ENCODE measurements at places on chromosomes 11 and 22. TPM values are rescaled to one million over a fixed set of nuclear protein-coding genes. Genes with fewer than 3 reads are reported as not detected.
A peak's percentile ranks its signal among the peaks of the same experiment; 100 is the strongest.

RASL10A gene
- total RNA-seq, result not detected

ANKK1 gene
- 2.0 TPM for total RNA-seq

DNA sequence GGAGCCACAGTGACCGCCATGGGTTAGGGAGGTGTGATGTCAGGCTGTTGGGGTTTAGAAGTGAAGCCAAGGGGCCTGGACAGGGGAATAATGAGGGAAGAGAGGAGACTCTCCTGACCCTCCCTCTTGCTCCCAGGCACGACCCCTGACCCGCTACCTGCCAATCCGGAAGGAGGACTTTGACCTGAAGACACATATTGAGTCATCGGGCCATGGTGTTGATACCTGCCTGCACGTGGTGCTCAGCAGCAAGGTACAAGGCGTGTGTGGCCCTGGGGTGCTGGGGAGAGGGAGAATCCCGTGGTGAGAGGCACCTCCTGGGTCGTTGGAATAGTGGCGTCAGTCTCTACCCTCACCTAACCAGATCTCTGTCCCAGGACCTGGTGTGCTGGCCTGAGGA lies 29.5 kb downstream of the TREH start:
- H3K4me1 ChIP-seq, result peaks cover 16% of the 10 kb centered on the region
- H3K4me3 ChIP-seq, result no peak overlapping the region
- DNase-seq, result no peak
- no peaks in the 10 kb centered on the region for H3K36me3 ChIP-seq
- H3K27ac ChIP-seq, result no peak overlapping the region

DNA sequence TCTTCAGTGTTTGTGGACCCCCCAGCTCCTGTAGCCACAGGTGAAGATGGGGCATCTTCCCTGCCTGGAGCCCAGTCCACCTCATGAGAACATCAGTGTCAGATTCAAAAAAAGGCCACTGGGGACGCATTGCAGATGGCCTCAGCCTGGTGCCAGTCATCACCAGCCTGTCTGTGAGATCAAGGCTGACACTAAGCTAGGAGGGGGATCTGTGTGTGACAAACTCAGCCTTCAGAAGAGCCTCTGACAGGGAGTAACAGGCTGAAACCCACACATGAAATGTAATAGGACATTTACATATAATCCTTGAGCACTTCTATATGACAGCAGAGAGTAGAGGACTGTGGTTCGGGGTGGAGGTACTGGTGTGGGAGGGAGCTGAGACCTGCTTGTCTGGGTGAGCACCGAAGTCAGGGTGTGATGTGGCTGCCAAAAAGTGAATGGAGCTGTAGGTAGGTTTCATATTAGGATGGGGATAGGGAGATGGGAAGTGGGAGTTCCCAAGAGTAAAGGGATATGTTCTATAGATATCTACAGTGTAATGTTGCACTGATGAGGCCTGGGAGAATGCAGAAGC lies 20.5 kb upstream of the CCDC134 start:
- peak overlapping the region; percentile 99 for H3K27ac ChIP-seq
- no peaks in the 10 kb centered on the region for H3K27me3 ChIP-seq
- no peak for DNase-seq
- peaks cover 4% of the 10 kb centered on the region for H3K36me3 ChIP-seq

GRCh38 chr11:115806056-115806455 lies 301.8 kb upstream of the CADM1 start:
- H3K27me3 ChIP-seq, result no peaks in the 10 kb centered on the region
- no peak overlapping the region for H3K27ac ChIP-seq
- no peaks in the 10 kb centered on the region for H3K36me3 ChIP-seq
- DNase-seq, result no peak
- no peaks in the 10 kb centered on the region for H3K4me1 ChIP-seq

DNA sequence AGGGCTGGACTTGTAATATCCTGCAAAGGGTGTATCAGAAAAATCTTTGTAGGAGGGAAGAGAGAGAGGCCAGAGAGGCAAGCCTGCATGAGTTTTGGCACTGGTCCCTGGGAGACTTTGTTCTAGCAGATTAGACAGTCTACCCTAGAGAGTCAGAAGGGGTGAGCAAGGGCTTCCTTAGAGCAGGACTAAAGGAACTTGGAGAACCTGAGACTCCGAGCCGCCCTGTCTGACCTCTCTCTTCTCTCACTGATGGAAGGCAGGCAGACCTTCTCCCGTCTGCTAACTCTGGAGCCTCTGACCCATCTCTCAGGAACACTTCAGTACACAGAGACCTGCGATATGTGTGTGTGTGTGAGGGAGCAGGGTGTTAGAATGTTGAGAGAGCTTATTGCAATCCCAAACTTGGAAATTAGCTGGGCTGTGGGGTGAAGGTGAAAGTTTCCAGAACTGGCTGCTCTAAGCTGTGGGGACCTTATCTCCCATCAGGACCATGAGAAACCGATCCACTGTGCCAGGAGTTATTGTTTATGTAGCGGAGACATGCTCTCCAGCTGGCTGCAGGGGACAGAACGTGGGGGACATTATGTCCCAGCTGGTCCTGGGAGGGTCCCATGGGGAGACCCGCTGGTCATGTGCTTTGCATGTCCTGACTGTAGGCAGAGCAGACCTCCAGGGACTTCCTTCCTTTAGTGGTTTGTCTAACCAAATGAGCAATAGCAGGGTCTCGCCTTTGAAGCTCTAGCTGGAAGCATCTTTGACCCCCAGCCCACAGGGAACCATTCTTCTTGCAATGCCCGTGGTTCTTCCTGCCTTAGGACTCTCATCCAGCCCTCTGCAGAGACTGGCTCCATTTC lies 51.1 kb downstream of the TIMP3 start:
- no peak for DNase-seq
- H3K36me3 ChIP-seq, result no peaks in the 10 kb centered on the region
- H3K4me3 ChIP-seq, result no peak overlapping the region
- H3K4me1 ChIP-seq, result no peaks in the 10 kb centered on the region

MYBPC3 gene
- total RNA-seq, result not detected

DNA sequence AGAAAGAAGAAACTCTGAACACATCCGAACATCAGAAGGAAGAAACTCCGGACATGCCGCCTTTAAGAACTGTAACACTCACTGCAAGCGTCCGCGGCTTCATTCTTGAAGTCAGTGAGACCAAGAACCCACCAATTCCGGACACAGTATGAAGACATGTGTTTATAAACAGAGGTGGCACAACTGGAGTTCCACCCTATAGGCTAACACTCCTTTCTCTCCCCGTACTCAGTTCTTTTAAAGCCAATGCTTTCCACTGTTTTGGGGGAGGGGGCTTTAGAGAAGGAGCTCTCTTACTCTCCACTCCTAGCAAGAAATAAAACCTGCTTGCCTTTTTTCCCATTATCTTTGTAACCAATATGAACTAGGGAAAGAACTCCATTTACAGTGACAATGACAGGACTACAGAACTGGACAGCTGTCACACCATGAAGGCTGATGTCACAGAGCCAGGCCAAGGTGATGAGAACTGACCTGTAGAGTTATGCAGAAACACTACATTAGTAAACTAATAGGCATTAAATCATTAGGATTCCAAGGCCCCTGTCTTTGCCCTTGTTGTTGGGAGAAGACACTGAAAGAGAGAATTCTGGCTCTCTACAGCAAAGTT lies 733 bp downstream of the TRIM5 start:
- DNase-seq, result no peak
- peak overlapping the region; percentile 97 for H3K4me3 ChIP-seq
- H3K36me3 ChIP-seq, result peaks cover 6% of the 10 kb centered on the region
- peak overlapping the region; percentile 97 for H3K27ac ChIP-seq
- H3K27me3 ChIP-seq, result no peaks in the 10 kb centered on the region

NPAS4 gene
- not detected for total RNA-seq

OSBP2 gene
- 1.1 TPM for total RNA-seq

PAK1 gene
- 13.1 TPM for total RNA-seq

GALNT18 gene
- total RNA-seq, result not detected

- peaks cover 17% of the 10 kb centered on the region for H3K27me3 ChIP-seq
- no peak overlapping the region for H3K27ac ChIP-seq
- no peaks in the 10 kb centered on the region for H3K36me3 ChIP-seq
- no peak overlapping the region for H3K4me3 ChIP-seq
- no peaks in the 10 kb centered on the region for H3K4me1 ChIP-seq
Observed at GRCh38 chr22:48806227-48806781, 1021.4 kb downstream of the BRD1 start.

CLTCL1 gene
- total RNA-seq, result 0.16 TPM

BTG4 gene
- not detected for total RNA-seq

DNA sequence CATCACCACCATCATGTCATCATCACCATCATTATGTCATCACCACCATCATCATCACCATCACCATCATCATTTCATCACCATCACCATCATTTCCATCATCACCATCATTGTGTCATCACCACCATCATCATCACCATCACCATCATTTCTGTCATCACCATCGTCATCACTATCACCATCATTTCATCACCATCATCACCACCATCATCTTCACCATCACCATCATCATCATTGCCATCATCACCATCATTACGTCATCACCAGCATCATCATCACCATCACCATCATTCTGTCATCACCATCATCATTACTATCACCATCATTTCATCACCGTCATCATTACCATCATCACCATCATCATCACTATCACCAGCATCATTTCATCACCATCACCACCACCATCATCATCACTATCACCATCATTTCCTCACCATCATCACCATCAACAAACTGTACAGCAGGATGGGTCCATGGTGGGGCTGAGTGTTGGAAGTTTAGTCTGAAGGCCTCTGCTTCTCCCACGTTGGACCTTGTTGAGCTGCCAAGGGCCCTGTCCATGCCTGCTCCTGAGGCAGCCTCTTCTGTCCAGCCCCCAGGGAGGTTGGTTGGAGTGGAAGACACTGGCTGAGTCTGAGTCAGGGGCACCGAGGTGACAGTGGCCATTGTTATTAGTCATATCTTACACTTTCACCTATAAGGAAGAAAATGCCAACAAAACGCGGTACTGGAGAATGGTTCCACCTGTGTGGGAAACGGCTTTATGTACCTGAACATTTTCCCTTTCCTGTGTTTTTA lies 247.1 kb downstream of the TBC1D22A start:
- DNase-seq, result no peak
- no peak overlapping the region for H3K27ac ChIP-seq
- H3K27me3 ChIP-seq, result no peaks in the 10 kb centered on the region
- H3K4me3 ChIP-seq, result no peak overlapping the region
- H3K36me3 ChIP-seq, result no peaks in the 10 kb centered on the region

DNA sequence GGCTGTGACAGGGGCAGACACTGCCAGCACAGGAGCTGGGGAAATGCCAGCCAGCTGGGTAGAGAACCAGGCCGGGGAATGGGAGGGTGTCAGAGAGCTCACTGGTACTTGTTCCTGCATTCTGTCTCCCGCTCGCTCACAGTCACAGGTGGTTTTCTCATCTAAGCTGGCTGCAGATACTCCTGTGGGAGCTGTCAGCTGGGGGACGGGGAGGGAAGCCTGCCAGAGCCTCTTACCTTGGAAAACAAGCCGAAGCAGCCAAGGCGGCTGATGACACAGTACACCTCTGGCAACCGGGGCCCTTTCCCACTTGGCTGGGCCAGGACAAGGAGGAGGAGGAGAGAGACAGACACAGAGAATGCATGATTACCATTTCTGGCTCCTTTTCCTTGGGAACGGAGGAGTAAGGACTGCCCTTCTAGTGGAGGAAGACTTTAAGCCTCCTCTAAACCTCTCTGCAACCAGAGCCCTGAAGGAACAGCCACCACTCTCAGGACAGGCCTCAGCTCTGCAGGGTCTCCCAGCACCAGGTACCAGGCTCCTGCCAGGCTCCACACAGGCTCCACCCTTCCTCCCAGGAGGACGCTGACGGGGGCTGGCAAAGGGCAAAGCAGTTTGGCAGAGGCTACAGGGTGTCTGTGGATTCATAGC lies 25.1 kb downstream of the RPL27A start:
- no peak overlapping the region for H3K4me3 ChIP-seq
- peak overlapping the region; percentile 34 for H3K27ac ChIP-seq
- no peaks in the 10 kb centered on the region for H3K36me3 ChIP-seq

ARSA gene
- 64.0 TPM for total RNA-seq

DNA sequence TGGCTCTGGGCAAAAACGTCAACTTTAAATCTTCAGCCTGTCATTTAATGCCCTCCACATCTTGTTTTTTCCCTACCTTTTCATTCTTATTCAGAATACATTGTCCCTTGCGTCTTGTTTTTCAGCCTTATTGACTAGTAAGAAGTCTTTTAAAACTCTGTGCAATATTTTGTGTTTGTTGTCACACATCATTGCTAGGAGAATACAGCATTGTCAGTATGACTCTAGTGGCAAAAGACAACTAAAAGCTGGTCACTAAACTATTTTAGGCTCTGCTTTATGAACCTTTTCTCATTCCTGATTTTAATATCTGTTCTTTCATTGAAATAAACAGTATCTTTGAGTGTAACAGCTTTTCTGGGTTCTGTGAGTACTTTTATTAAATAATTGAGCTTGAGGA lies 447.8 kb upstream of the CCDC179 start:
- H3K4me1 ChIP-seq, result no peaks in the 10 kb centered on the region
- H3K36me3 ChIP-seq, result no peaks in the 10 kb centered on the region
- H3K27me3 ChIP-seq, result no peaks in the 10 kb centered on the region
- DNase-seq, result no peak

DNA sequence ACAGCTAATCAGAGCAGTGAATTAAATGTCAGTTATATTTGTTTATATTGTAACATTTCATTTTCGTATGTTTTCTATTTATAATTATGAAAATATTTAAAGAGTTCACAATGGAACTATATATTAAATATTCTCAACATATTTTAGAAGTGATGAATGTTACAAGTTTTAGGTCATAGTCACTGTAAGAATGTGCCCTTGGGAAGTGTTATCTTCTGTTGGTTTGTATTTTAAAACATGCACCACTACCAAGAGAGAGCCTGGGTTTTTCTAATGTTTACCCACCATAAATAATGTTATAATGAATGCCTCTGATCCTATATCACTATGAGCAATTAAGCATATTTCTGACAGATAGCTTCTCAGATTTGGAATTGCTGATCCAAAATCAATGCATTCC lies 171.0 kb downstream of the BCR start:
- H3K27me3 ChIP-seq, result peaks cover 34% of the 10 kb centered on the region
- peaks cover 6% of the 10 kb centered on the region for H3K4me1 ChIP-seq
- H3K27ac ChIP-seq, result no peak overlapping the region
- no peak for DNase-seq
- no peak overlapping the region for H3K4me3 ChIP-seq

- no peak overlapping the region for H3K27ac ChIP-seq
- peaks cover 6% of the 10 kb centered on the region for H3K4me1 ChIP-seq
- H3K4me3 ChIP-seq, result no peak overlapping the region
- H3K36me3 ChIP-seq, result peaks cover 16% of the 10 kb centered on the region
- no peaks in the 10 kb centered on the region for H3K27me3 ChIP-seq
Observed at GRCh38 chr11:47057365-47057764, 119.3 kb downstream of the ARFGAP2 start.

DNA sequence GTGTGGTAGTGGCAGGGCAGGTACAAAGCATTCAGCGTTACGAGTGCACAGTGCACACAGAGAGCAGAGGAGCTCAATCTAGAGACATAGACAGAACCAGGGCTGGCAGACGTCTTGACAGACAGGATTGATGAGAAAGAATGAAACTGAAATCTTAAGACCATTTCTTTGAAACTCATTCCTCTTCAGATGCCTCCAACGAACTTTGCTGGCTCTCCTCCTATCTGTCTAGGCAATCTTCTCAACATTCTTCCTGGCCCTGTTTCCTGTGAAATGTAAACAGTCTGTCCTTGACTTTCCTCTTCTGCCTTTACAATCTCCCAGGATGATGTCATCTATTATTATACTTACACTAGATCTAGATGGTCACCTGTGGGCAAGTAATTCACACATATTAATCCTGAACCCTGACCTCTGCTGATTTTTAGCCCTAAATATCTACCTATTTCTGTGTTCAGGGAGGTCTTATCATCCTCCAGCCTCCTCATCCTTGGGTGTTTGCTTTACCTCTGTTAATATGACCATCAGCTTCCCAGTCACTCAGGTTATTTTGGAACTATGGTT lies 119.5 kb downstream of the ENTHD1 start:
- peaks cover 2% of the 10 kb centered on the region for H3K36me3 ChIP-seq
- peak overlapping the region; percentile 68 for H3K27ac ChIP-seq
- no peak for DNase-seq
- H3K4me3 ChIP-seq, result peak overlapping the region; percentile 78

Data from T-helper 17 cell (primary cell).